Stimulated activated CD4-positive, alpha-beta T cell treated with anti-CD3 and anti-CD28 coated beads, Interleukin-2, amount 100 ng/mL, for 24 hours (primary cell): ENCODE measurements at places on chromosomes 1 and 21.
A peak's percentile ranks its signal among the peaks of the same experiment; 100 is the strongest.

- no peak for DNase-seq
Observed at GRCh38 chr1:167862432-167863076, 51.4 kb downstream of the ADCY10 start.

DNA sequence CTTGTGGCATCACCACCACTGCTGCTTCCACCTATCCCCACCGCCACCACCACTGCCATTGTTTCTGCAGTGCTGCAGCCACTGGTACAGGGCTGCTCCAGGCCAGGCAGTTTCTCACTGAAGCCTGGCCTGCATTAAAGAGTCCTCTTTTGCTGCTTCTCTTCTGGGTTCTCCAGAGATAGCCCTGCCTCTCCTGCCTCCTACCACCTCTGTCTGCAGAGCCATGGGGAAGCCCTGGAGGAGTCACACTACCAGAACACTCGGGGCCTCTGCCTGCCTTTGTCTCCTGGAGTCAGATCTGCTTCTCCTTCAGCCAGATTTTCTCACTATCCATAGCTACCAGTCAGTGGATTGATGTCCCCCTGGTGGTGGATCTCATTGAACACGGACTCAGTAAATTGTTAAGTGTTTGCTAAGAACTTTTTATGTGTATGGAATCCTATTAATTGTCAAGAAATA is 37.7 kb upstream of the DDAH1 start:
- DNase-seq, result no peak

- DNase-seq, result no peak
Observed at GRCh38 chr1:69747207-69747606, 179.5 kb downstream of the LRRC7 start.

DNA sequence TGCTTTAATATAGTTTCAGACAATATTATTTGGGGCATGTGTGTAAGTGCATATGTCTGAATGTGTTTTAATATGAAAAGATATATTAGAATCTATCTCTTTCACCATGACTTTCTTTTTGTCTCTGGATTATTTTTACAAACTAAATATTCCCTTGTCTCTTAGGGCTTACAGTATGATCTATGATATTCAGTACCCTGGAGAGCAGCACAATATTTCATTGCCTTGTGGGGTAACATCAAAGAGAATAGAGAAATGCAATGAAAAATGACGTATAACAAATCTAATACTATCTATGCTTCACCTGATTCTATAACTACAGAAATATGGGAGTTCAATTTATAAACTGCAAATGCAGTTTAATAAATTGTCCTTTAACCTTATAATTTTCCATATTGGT is 2084.5 kb downstream of the MRPL39 start:
- DNase-seq, result no peak

GRCh38 chr1:99003581-99004253 is 944 bp downstream of the PLPPR5 start:
- no peak for DNase-seq

- no peak for DNase-seq
Observed at GRCh38 chr1:219088778-219089557, 84.7 kb upstream of the LYPLAL1 start.

DNA sequence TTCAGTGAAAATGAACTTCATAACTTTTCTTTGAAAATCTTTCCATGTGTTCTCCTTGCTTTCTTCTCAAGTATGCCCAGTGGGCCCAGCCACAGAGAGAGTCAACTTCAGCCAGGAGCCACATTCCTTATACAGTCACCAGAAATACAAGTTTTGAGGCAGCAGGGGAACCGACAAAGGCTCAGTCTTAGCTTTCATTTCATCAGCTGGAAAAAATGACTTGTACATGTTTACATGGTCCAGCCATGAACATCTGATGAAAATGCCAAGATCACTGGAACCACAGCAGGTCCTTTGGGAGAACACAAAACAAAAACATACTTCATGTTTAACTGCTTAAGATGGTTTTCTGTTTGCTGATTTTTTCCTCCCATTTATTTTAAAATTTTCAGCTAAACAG is 72.5 kb downstream of the SYDE2 start:
- no peak for DNase-seq

GRCh38 chr1:11749203-11749689 is 12.7 kb upstream of the C1orf167 start:
- DNase-seq, result peak; percentile 59

- DNase-seq, result no peak
Observed at GRCh38 chr1:160643138-160643537, 3.7 kb downstream of the SLAMF1 start.
